AG08396 (cell line): ENCODE measurements at places on chromosomes 11 and 22.
A peak's percentile ranks its signal among the peaks of the same experiment; 100 is the strongest.

DNA sequence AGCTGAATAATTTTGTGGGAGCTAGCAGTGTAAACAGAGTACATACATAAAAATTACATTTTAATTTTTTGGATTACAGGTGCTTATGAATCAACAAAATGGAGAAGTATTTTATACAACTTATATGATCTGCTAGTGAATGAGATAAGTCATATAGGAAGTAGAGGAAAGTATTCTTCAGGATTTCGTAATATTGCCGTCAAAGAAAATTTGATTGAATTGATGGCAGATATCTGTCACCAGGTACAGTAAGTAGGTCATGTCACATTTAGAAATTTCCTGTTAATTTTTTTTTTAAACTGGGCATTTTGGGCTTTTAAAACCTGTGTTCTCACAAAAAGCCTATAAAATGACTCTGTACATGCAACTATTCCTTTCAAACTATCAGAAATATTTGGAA is 24.0 kb downstream of the ATM start:
- DNase-seq: no peak

- peak; percentile 68 for DNase-seq
Measured at GRCh38 chr11:69939551-69940245, 120.5 kb upstream of the FGF3 start.

DNA sequence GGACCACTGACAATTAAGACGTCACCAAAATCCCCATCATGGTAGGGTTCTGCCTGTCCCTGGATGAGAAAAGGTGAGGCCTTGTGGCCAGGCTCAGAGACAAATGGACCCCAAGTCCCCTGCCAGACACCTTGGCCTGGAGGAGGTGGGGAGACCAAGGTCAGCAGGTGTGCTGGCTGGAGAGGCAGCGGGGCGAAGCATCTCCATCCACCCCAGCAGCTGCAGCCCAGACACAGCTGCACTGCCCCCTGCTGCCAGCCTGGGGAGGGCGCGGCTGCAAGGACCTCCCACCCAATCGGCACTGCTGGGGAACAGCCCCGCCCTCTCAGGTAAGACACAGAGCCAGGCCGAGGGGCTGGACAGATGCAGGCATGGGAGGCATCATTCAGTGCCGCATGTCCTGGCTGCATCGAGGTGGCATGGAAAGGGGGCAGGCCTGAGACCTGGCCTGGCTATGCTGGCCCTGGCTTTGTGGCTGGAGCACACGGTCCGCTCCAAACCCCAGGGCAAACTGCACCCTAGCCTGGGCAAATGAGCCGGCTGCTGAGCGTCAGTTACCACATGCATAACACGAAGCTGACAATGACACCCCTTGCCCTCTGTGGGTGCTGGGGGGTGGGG is 12.2 kb upstream of the MFNG start:
- no peak for DNase-seq

- no peak for DNase-seq
Measured at GRCh38 chr22:34784056-34784455, 281.9 kb upstream of the ISX start.
